HS-27A (cell line): ENCODE measurements at places on chromosomes 13 and 19.

DNA sequence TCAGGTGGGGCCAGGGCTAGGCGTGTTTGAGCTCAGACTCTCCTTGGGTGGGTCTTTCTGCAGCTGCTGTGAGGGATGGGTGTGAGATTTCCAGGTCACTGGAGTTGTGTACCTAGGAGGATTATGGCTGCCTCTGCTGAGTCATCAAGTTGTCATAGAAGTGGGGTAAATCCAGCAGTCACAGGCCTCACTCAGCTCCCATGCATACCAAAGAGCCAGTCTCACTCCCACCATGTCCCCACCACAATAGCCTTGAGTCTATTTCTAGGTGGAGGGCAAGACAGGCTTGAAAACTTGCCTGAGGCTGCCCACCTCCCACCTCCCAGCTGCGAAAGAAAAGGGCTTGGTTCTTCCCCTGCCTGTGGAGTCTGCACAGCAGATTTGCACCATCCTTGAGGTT lies 194.0 kb upstream of the PCDH17 start:
- no peak for DNase-seq

DNA sequence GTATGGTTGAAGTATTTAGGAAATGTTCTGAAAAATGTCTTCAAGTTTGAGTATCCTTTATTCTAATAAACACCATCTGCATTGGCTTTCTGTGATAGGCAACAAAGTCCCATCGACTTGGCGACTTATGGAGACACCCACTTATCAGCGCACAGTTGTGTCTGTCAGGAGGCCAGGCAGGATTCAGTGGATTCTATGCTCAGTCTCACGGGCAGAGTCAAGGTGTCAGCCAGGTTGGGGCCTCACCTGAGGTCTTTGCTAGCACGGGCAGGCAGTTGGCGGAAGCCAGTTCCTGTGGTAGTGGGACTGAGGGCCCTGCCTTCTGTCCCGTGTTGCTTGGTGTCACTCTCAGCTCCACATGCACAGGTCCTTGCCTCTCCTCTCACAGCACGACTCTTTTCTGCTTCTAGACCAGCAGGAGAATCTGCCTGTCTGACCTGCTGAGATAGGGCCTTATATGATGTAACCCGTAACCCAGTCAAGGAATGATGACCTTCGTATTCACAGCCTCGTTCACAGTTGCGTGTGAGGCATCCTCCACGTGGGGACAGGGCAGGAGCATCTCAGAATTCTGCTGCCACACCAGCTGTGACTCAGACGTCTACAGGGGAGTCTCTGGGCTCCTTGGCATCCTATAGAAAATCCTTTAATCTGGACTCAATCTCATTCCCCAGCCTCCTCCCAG lies 10.0 kb downstream of the CUL4A start:
- no peak for DNase-seq

DNA sequence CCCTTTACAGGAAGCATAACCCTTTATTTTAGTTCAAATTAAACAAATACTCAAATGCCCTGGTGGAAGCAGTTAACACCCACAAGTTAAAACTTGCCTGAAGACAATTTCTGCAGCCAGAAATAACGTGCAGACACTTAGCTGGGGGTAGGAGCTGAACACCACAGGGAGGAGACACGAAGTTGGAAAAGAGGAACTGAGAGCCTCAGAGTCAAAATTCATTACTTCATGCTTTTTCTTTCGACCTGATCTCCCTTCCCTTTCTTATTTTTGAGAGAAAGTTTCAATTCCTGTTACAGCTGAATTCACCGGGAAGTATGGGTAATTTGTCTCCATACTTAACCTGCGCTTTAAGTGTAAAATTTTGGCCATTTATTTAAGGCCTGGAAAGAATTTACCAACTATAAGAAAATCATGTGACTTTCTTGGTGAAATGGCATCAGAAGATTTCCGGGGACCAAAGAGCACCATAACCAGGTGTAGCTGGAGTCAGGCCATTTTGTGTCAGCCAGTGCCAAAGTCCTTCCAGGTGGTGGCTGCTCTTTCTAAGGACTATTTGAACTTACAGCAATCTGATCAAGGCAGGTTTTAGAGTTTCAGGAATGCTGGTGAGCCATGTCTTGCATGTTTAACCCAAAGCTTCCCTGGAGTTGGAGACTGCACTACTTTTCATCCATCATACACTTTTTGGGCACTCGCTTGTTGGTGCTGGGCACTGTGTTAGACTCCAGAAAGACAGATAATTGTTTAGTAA lies 46.5 kb upstream of the RCBTB2 start:
- DNase-seq = no peak

DNA sequence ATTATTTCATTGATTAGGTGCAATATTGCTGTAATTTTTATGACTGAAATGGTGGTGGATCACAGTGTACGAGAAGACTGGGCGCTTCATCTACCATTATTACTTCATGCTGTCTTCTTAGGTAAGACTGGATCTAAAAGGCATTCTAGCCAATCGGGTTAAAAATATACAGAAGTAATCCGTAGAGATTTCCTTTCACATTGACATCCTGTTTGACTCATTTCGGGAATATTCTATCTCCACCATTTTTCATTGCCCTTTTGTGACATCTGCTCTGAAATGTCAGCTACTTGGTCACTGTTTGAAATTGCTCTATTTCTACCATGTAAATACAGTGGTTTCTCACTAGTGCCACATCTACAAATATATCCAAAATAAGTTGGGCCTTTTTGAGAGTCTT lies 90.2 kb downstream of the ZAR1L start:
- no peak for DNase-seq

- DNase-seq = no peak
Measured at GRCh38 chr13:110280985-110281688, 25.8 kb downstream of the COL4A1 start.

- peak; percentile 26 for DNase-seq
Measured at GRCh38 chr13:27533155-27533643, 82.8 kb upstream of the MTIF3 start.

GRCh38 chr13:83211301-83211700 lies 671.0 kb downstream of the SLITRK1 start:
- DNase-seq = no peak

DNA sequence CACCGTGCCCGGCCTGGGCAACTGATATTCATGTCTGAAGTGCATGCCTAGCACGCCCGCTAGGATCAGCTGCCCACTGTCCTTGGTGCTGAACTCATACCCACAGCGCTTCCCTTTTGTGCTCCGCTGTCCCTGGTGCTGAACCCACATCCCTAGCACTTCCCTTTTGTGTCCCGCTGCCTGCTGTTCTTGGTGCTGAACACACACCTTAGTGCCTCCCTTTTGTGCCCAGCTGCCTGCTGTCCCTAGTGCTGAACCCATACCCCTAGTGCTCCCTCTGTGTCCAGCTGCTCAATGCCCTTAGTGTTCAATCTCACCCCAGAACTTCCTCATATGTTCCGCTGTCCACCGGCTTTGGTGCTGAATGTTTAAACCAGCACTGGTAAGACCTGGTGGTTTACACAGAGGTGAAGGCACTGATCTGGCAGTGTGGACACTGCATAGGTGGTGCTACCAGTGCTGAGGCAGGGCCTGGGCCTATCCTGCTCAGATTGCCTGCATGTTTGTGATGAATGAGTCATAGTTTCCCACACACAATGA lies 26.3 kb upstream of the SIGLEC11 start:
- peak; percentile 70 for DNase-seq

- no peak for DNase-seq
Measured at GRCh38 chr19:31424861-31425620, 75.8 kb upstream of the TSHZ3 start.

- DNase-seq = no peak
Measured at GRCh38 chr13:46015366-46015765, 37.2 kb downstream of the ZC3H13 start.

GRCh38 chr19:656751-657559 lies 6.1 kb downstream of the RNF126 start:
- no peak for DNase-seq

DNA sequence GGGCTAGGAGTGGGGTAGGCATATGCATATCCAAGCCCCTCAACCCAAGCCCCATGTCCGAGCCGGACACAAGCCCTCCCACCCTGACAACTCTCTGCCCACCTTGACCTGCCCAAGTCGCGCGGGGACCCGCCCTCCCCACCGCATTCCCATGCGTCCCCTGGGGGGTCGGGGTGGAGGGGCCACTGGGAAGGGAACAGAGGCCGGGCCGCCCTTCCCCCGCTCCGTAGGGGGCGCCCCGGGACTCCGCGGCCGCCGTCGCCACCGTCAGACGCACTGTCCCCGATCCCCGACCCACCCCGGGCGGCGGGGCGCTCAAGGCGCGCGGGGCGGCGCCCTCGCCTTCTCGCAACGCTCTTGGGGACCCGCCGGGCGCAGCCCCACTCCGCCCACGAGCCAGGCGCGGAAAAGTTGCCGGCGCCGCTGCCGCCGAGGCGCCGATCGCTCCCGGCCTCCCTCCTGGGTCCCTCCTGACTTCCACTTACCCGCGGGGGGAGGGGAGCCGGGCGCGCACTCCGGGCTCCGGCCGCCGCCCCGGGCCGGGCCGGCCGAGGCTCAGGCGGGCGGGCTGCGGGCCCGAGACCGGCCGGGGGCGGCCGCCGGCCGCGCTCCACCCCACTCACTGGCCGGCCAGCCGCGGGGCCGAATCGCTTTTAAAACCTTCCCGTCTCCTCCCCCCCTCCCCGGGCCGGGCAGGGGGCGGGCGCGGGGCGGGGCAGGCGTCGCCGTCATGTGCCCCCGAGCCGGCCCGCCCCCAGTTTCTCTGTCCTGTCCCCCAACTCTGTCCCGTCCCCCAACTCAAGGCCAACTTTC lies 34.4 kb upstream of the NANOS3 start:
- no peak for DNase-seq

GRCh38 chr13:66665991-66666390 lies 564.1 kb downstream of the PCDH9 start:
- no peak for DNase-seq

- peak; percentile 88 for DNase-seq
Measured at GRCh38 chr19:51366389-51367254, 434 bp upstream of the ETFB start.

- no peak for DNase-seq
Measured at GRCh38 chr13:22114630-22115311, 443.9 kb downstream of the FGF9 start.

GRCh38 chr13:37934339-37935191 lies 65.0 kb upstream of the TRPC4 start:
- no peak for DNase-seq

DNA sequence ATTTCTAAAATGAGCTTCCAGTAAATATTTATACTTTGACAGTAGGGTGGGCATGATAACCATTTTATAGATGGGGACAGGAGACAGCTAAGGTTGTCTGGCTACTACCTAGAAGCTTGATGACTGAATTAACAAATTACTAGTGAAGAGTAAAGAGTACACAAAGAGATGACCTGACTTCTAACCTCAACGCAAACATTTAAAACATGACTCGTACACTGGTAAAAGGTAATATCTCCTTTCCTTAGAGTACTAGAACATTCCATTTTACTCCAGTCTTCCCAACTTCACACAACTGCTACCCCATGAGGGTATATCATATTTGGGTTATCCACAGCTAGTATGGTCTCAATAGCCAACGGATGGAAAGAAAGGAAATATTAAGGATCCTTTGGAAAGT lies 258.9 kb downstream of the FOXO1 start:
- DNase-seq = no peak

DNA sequence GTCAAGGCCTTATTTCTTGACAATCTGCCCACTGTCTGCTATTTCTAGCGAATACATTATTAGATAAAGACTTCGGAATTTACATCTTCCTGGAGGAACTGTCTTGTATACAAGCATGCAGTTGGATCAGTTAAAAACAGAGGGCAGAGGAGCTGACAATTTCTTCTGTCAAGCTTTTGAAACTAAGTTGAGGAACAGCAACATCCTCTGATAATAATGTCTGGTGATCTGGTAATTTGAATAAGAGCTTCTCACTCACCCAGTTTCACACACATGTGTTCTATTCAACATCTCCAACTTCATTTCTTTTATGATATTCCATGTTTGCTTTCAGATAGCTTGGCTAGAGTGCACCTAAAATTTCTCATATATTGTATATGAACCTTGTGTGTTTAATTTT lies 50.2 kb downstream of the MTMR6 start:
- DNase-seq = no peak

GRCh38 chr19:31372246-31372781 lies 23.1 kb upstream of the TSHZ3 start:
- DNase-seq = no peak

DNA sequence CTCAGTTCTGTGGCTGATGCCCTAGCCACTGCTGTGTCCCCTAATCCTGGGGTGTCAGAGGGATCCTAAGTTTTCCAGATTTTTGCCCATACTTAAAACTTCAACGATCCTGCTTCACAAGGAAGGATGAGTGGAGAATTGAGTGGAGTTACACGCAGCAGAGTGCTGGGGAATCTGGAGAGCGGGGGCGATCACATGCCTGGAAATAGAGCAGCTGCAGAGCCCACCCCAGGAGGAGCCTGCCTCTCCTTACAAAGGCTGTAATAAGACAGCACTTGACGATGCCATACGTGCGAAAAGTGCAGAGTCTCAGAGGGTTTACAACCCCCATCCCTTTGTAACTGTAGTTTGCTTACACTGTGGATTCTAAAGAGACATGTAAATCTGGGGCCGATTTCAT lies 40.6 kb downstream of the SUGP2 start:
- no peak for DNase-seq

DNA sequence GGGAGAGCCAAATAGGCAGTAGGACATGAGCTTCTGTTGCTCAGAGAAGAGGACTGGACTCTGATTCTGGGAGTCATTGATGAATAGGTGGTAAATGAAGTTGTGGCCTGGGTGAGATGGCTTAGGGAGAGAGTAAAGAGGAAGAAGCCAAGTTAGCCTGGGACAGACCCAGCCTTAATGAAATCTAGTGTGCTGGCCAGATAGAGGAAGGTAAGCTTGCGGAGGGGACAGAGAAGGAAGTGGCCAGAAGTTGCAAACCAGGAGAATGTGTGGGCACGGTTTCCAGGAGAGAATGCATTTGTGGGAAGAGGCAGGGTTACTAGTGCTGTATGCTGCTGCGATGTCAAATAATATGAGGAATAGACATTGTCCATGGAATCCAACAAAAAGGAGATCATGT lies 83.3 kb upstream of the OLFM4 start:
- no peak for DNase-seq

- no peak for DNase-seq
Measured at GRCh38 chr19:27679399-27679798, 1533.6 kb downstream of the UQCRFS1 start.

DNA sequence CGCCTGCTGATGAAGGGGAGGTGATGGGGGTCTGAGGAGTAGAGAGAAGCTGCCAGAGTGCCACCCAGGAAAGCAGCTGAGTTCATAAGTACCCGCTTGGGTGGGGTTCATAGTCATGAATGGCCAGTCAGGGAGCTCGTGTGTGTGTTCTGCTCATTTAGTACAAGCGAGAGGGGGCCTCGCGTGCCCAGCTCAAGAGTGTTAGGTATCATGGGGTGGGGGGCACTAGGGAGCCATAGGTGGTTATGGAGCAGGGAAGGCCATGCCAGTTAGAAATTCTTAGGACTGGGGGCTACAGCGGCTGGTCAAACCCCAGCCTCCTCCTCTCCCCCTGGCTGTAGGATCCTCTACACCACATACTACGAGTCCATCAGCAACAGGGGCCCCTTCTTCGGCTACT lies 46.8 kb downstream of the CD320 start:
- no peak for DNase-seq
